ENCODE measurements at places on chromosomes 2 and 18. TPM values are rescaled to one million over a fixed set of nuclear protein-coding genes. Genes with fewer than 3 reads are reported as not detected.

DNA sequence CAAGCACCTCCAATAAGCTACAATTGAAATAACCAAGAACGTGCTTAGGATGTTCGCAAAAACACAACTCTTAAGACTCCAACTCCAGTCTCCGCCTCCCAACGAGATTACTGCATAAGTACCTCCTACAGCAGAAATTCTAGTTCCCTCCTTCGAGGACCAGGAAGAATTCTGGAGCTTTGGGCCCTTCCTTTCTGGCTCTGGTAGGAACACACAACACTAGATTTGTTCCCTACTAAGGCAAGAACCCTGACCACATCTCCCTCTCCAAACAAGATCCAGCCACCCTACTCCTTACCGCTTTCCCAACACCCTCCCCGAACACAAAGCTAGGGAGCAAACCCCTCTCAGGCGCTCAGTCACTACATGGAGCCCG lies 721 bp downstream of the ADAM17 start:
- H3K27ac ChIP-seq: peak overlapping the region; percentile 94
- peaks cover 26% of the 10 kb centered on the region for H3K4me1 ChIP-seq
- H3K4me3 ChIP-seq: peak overlapping the region; percentile 99
- H3K36me3 ChIP-seq: no peaks in the 10 kb centered on the region

- no peaks in the 10 kb centered on the region for H3K27me3 ChIP-seq
- H3K4me1 ChIP-seq: no peaks in the 10 kb centered on the region
- DNase-seq: no peak
These were observed 264.0 kb upstream of the SESTD1 start for GRCh38 chr2:179528576-179529069.

DNA sequence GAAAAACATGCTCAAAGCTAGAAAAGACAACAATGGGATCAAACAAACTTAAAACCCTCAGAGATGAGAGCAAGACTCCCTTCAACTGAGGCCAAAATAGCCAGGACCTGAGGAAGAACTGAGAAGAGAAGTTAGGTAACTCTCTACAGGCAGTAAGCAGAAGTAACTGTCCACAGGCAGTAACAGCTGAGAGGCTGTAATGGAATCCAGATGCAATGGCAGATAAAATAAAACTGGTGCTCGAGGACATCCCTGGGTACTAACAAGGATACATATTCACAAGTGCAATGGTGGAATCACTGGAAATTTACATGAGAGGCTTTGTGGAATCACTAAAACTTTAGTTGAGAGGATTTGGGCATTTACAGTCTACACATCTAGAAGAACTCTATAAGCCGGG lies 30.4 kb upstream of the C2orf66 start:
- H3K4me1 ChIP-seq: no peaks in the 10 kb centered on the region
- no peak overlapping the region for H3K4me3 ChIP-seq
- H3K36me3 ChIP-seq: no peaks in the 10 kb centered on the region
- no peak for DNase-seq

GRCh38 chr2:152740743-152741328 lies 22.4 kb downstream of the ARL6IP6 start:
- no peaks in the 10 kb centered on the region for H3K4me1 ChIP-seq
- H3K36me3 ChIP-seq: peaks cover 4% of the 10 kb centered on the region
- H3K27ac ChIP-seq: no peak overlapping the region
- no peak for DNase-seq

DNA sequence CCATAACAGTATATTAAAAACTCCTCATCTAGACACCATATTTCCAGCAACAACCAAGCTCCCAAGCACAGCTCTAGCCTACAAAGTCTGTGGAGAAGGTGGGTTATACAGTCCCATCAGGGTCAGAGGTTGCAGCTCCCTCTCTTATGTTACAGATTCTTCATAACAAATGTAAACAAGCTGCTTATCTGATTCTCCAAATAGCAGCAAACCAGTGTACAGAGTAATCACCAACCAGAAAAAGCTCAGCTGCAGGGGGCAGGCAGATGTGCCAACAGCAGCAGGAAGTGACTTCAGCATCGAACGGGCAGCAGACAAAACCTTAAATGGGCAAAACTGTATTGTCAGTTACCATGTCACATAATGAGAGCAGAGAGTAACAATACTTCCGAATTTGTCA lies 52.9 kb upstream of the NABP1 start:
- H3K36me3 ChIP-seq: no peaks in the 10 kb centered on the region
- H3K4me3 ChIP-seq: no peak overlapping the region
- no peaks in the 10 kb centered on the region for H3K27me3 ChIP-seq
- H3K27ac ChIP-seq: peak overlapping the region; percentile 78
- peak; percentile 67 for DNase-seq

GRCh38 chr2:12766421-12766879 lies 49.7 kb downstream of the TRIB2 start:
- no peak overlapping the region for H3K4me3 ChIP-seq
- peaks cover 7% of the 10 kb centered on the region for H3K27me3 ChIP-seq
- DNase-seq: no peak
- H3K27ac ChIP-seq: no peak overlapping the region
- no peaks in the 10 kb centered on the region for H3K4me1 ChIP-seq
- H3K36me3 ChIP-seq: no peaks in the 10 kb centered on the region

GRCh38 chr2:188024811-188025210 lies 266.9 kb upstream of the GULP1 start:
- H3K27me3 ChIP-seq: no peaks in the 10 kb centered on the region
- no peak overlapping the region for H3K4me3 ChIP-seq
- H3K4me1 ChIP-seq: no peaks in the 10 kb centered on the region
- H3K36me3 ChIP-seq: no peaks in the 10 kb centered on the region
- no peak for DNase-seq
- H3K27ac ChIP-seq: no peak overlapping the region

GRCh38 chr2:240557808-240558207 lies at the start of gene ANKMY1:
ANKMY1 (minus strand) TSS chr2:240557988; CDS start chr2:240557335, 653 bp downstream.
- DNase-seq: peak; percentile 60
- H3K36me3 ChIP-seq: peaks cover 9% of the 10 kb centered on the region
- H3K4me3 ChIP-seq: no peak within 1 kb of the TSS
- no peaks in the 10 kb centered on the region for H3K27me3 ChIP-seq
- no peak within 1 kb of the TSS for H3K27ac ChIP-seq

DNA sequence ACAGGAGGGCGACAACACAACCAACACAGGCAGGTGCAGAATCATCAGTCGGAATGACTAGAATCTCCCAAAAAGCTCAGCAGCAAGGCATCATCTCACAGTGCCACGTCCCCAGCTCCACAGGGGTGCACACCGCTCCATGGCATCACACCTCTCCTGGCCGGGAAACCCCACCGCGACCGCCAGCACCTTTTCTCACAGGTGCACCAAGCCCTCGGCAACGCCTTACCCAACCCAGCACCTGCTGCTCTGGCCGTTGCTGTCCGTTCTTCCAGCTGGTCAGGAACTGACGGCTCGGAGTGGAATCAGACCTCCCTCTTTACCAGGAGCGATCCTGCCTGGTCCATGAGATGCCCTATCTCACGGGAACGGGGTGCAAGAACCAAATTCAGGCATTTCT lies 61.3 kb downstream of the ZNF516 start:
- H3K4me3 ChIP-seq: no peak overlapping the region
- no peak for DNase-seq
- no peak overlapping the region for H3K27ac ChIP-seq
- H3K36me3 ChIP-seq: peaks cover 3% of the 10 kb centered on the region
- H3K4me1 ChIP-seq: no peaks in the 10 kb centered on the region
- no peaks in the 10 kb centered on the region for H3K27me3 ChIP-seq

- H3K4me1 ChIP-seq: no peaks in the 10 kb centered on the region
- peaks cover 6% of the 10 kb centered on the region for H3K27me3 ChIP-seq
- no peak overlapping the region for H3K4me3 ChIP-seq
These were observed 150.6 kb downstream of the ANTXR1 start for GRCh38 chr2:69163556-69163955.

DNA sequence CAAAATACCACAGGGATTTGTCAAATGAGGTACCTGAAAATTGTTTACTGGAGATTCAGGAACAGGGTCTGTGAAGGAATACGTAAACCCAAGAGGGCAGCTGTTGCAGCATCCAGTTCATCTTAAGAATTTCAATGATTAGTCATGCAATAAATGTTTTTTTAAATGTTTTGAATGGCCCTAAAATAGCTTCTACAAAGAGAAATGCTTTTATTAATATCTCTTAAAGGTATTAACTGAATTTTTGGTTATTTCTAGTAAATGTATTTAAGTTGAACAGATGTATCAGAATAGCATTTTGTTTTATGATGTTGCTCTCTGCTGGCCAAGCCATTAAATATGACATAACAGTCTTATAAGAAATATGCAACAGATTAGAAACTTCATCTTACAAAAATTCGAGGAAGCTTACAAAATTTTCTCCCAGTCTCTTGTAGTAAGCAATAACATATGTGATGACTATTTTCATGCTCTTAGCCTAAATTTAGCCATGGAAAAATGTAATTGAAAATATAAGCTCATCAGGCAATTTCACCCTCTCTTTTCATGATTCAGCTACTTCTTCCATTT lies 863.9 kb downstream of the SUCLG1 start:
- H3K4me3 ChIP-seq: no peak overlapping the region
- DNase-seq: no peak
- H3K36me3 ChIP-seq: no peaks in the 10 kb centered on the region
- no peak overlapping the region for H3K27ac ChIP-seq
- H3K4me1 ChIP-seq: no peaks in the 10 kb centered on the region
- H3K27me3 ChIP-seq: no peaks in the 10 kb centered on the region

GRCh38 chr2:140863713-140864112 lies 1267.1 kb downstream of the LRP1B start:
- no peak overlapping the region for H3K27ac ChIP-seq
- H3K27me3 ChIP-seq: no peaks in the 10 kb centered on the region
- no peaks in the 10 kb centered on the region for H3K4me1 ChIP-seq
- no peak for DNase-seq
- no peaks in the 10 kb centered on the region for H3K36me3 ChIP-seq

DNA sequence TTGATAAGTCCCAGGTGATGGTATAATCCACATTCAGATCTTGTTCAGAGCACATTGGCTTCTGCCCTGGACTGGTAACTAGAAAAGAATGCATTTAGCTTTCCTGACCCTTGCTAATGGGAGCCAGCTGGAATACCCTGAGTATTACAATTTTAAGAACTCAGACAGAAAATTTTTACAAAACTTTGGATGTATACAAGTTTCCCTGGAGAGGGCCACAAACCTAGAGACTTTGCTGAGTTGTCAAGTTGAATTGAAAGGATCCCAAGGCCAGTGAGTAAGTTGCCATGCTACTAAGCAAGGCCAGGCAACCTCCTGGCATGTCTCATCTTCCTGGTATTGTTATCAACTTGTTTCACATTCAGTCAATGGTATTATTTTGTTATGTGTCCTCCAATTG lies 20.0 kb upstream of the NABP1 start:
- no peaks in the 10 kb centered on the region for H3K4me1 ChIP-seq
- H3K4me3 ChIP-seq: no peak overlapping the region
- H3K36me3 ChIP-seq: no peaks in the 10 kb centered on the region
- DNase-seq: no peak
- H3K27me3 ChIP-seq: no peaks in the 10 kb centered on the region
- H3K27ac ChIP-seq: no peak overlapping the region

DNA sequence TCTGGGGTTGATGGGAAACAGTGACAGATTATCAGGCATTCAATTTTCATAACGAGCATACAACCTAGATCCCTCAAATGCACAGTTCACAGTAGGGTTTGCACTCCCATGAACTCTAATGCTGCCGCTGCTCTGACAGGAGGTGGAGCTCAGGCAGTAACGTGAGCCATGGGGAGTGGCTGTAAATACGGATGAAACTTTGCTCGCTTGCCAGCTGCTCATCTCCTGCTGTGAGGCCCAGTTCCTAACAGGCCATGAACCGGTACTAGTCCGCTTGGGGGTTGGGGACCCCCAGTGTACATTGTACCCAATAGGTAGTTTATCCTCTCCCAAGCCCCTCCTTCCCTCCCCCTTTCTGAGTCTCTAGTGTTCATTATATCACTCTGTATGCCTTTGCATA lies 94.6 kb downstream of the PTH2R start:
- DNase-seq: no peak
- no peaks in the 10 kb centered on the region for H3K4me1 ChIP-seq
- no peak overlapping the region for H3K4me3 ChIP-seq
- H3K27me3 ChIP-seq: no peaks in the 10 kb centered on the region
- H3K27ac ChIP-seq: no peak overlapping the region

GRCh38 chr2:171084128-171084527 lies 76.6 kb downstream of the TLK1 start:
- no peaks in the 10 kb centered on the region for H3K36me3 ChIP-seq
- H3K27ac ChIP-seq: peak overlapping the region; percentile 15
- H3K27me3 ChIP-seq: no peaks in the 10 kb centered on the region
- no peak overlapping the region for H3K4me3 ChIP-seq
- no peak for DNase-seq
- H3K4me1 ChIP-seq: peaks cover 58% of the 10 kb centered on the region

DNA sequence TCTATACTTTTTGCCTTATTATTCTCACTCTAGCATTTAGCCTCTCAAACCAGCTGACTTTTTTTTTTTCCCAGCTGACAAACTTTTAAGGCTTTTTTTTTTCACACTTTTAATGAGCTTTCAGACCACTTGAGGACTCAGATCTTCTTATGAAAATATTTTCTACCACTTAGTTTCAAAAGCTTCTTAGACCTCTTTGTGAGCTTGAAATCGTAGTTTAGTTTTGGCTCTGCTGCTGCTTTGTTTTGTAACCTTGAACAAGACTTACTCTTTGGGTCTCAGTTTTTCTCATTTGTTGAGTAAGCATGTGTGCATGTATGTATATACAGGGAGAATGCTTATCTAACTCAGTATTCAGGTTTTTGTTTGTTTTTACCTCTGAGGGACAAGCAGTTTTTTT lies 3.5 kb downstream of the NBEAL1 start:
- peaks cover 15% of the 10 kb centered on the region for H3K4me1 ChIP-seq
- no peak overlapping the region for H3K4me3 ChIP-seq

- no peaks in the 10 kb centered on the region for H3K36me3 ChIP-seq
- no peaks in the 10 kb centered on the region for H3K4me1 ChIP-seq
- no peak overlapping the region for H3K4me3 ChIP-seq
- DNase-seq: no peak
- no peaks in the 10 kb centered on the region for H3K27me3 ChIP-seq
- no peak overlapping the region for H3K27ac ChIP-seq
These were observed 186.6 kb upstream of the SMAD2 start for GRCh38 chr18:48116873-48117630.

- H3K4me3 ChIP-seq: no peak overlapping the region
- H3K36me3 ChIP-seq: no peaks in the 10 kb centered on the region
- H3K4me1 ChIP-seq: no peaks in the 10 kb centered on the region
- DNase-seq: no peak
These were observed 30.6 kb downstream of the SEPTIN10 start for GRCh38 chr2:109582928-109583895.

- no peaks in the 10 kb centered on the region for H3K27me3 ChIP-seq
- no peak overlapping the region for H3K4me3 ChIP-seq
- no peaks in the 10 kb centered on the region for H3K4me1 ChIP-seq
- no peaks in the 10 kb centered on the region for H3K36me3 ChIP-seq
These were observed 469.7 kb upstream of the FANCL start for GRCh38 chr2:58710795-58711279.

Gene RAPH1
- 2.8 TPM for total RNA-seq

Gene GALNT5
- total RNA-seq: 0.09 TPM

Gene SRD5A2
- total RNA-seq: not detected

Gene EPC2
- total RNA-seq: 54.3 TPM

Gene COMMD1
- total RNA-seq: 19.9 TPM

Gene PLB1
- total RNA-seq: 1.6 TPM

Gene COX5B
- total RNA-seq: 108 TPM

Gene TRAF3IP1
- 12.0 TPM for total RNA-seq

All from T-cell (primary cell).